ENCODE measurements at places on chromosomes 7 and 10. TPM values are rescaled to one million over a fixed set of nuclear protein-coding genes. Genes with fewer than 3 reads are reported as not detected.
A peak's percentile ranks its signal among the peaks of the same experiment; 100 is the strongest.

DNA sequence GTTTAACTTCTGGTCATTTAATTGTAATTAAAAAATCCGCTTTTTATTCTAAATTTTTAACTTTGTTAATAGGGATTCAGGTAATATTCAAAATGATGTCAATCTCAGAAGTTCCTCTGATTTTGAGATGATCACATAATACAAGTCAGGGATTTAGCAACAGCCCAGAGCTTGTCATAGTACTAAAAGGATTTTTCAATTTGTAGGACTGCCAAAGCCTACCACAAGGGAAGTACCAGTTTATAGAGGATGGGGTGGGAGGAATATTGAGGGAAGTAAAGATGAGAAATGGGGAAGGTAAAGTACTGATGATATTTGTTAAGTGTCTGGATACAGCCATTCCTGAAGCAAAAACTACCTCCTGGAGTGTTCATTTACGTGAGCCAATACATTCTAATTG is 278.2 kb upstream of the TEX47 start:
- no peak overlapping the region for H3K4me3 ChIP-seq
- H3K27me3 ChIP-seq, result no peaks in the 10 kb centered on the region
- DNase-seq, result no peak
- no peaks in the 10 kb centered on the region for H3K36me3 ChIP-seq
- H3K27ac ChIP-seq, result no peak overlapping the region
- no peaks in the 10 kb centered on the region for H3K4me1 ChIP-seq

DNA sequence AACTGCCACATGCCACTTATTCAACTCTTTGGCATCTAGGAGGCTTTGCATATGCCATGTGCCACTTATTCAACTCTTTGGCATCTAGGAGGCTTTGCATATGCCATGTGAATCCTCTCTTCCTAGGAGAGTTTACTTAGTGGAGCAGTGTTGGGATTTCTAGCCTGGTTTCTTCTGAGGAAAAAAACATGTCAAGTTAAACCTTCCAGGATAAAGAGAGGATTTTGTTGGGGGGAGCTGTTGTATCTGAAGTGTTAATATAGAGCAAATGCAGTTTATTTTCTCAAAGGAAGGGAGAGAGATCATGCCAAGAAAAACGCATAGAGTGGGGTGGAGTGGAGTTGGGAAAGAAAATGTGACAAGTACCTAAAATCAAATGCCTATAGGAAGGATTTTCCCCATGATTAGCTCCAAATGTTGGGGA is 91.5 kb downstream of the MCU start:
- H3K27me3 ChIP-seq, result no peaks in the 10 kb centered on the region
- no peak overlapping the region for H3K27ac ChIP-seq
- H3K4me1 ChIP-seq, result no peaks in the 10 kb centered on the region
- no peak for DNase-seq

DNA sequence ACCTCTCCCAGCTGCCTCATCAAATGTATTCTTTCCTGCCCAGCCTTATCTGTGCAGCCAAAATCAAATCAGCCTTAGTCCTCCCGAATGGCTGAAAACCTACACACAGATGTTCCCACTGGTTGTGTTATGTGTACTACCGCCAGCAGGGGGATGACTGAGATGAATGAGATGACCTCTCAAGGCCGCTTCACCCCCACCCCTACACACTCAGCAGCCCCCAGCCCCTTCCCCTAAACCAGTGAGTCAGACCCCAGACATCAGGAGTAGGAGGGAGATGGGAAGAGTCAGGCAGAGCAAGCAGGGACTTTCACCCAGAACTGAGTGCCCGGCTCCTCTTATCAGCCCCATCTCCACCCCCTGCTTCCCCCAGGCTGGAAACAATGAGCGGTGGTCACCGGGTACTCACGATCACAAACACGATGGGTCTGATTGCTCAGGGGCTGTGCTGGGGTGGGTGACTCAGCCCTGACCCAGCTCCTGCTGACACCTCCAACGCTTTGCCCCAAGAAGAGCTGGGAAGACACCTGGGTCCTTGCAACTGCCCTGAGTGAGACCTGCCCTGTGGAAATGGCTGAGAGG is 6.5 kb upstream of the C10orf105 start:
- H3K4me1 ChIP-seq, result peaks cover 40% of the 10 kb centered on the region
- no peaks in the 10 kb centered on the region for H3K36me3 ChIP-seq
- no peak overlapping the region for H3K4me3 ChIP-seq
- H3K27me3 ChIP-seq, result no peaks in the 10 kb centered on the region
- DNase-seq, result peak; percentile 53
- no peak overlapping the region for H3K27ac ChIP-seq

FAM131B gene
- not detected for polyA plus RNA-seq
